Lower lobe of right lung (tissue), 2 donors: ENCODE measurements at places on chromosomes 5 and 9. TPM values are rescaled to one million over a fixed set of nuclear protein-coding genes. Genes with fewer than 3 reads are reported as not detected.

GRCh38 chr9:133107245-133107722 is 13.8 kb downstream of the RALGDS start:
- no peaks in the 10 kb centered on the region for H3K27me3 ChIP-seq
- DNase-seq = peak; percentile 43
- H3K36me3 ChIP-seq = peaks cover 96% of the 10 kb centered on the region
- H3K4me3 ChIP-seq = no peak overlapping the region
- no peak overlapping the region for H3K27ac ChIP-seq

DNA sequence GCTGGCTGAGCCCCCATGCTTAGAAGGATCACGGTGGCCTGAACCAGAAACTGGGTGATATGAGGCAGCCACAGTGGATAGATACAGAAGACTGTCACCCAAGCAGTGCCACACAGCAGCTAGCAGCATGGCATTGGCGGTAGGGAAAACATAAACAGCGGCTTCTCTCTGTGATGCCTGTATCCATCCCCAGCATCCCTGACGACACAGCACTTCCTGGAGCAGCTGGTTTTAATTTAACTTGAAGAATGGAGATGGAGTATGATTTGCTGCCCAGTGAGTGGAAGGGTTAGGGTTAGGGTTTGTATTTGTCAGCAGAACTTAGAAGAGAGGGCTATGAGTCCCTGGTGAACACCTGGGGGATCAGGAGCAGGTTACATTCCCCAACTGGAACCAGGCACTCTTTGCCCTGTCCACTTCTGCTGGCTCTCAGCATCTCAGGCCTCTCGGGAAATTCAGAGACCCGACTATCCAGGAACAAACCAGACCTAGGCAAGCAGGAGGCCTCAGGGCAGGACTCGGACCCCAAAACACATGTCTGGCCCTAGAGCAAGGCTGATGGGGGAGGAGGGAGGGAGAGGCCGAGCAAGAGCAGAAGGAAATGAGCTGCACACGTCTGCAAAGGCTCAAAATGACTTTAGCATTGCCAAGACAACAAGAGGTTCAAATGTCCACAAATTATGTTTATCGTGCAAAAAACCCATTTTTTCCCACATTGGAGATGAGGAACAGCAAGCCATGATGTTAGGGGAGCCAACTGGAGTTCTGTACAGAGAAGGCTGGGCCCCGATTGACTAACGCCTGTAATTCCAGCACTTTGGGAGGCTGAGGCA is 6.5 kb upstream of the GGTA1 start:
- no peaks in the 10 kb centered on the region for H3K27me3 ChIP-seq
- H3K36me3 ChIP-seq = no peaks in the 10 kb centered on the region
- H3K4me3 ChIP-seq = no peak overlapping the region
- H3K27ac ChIP-seq = no peak overlapping the region
- peaks cover 6% of the 10 kb centered on the region for H3K4me1 ChIP-seq
- no peak for DNase-seq

DNA sequence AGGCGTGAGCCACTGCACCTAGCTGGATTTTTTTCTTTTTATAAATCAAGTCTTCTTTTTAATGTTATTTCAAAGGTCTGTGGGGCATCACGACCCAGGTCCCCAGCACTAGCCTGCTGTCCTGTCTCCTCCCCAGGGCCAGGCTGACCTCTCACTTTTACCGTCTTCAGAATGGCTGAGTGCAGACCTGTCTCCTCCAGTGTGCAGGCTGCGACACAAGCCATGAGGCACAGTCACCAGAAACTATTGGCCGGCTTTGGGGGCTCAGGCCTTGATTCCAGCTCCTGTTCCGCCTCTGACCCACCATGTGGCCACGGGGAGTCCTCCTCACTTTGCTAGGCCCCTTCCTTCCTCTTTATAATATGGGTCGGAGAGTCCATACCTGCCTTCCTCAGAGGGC is 46.6 kb upstream of the NEURL1B start:
- no peak overlapping the region for H3K27ac ChIP-seq
- no peak overlapping the region for H3K4me3 ChIP-seq
- no peaks in the 10 kb centered on the region for H3K27me3 ChIP-seq
- DNase-seq = no peak

DNA sequence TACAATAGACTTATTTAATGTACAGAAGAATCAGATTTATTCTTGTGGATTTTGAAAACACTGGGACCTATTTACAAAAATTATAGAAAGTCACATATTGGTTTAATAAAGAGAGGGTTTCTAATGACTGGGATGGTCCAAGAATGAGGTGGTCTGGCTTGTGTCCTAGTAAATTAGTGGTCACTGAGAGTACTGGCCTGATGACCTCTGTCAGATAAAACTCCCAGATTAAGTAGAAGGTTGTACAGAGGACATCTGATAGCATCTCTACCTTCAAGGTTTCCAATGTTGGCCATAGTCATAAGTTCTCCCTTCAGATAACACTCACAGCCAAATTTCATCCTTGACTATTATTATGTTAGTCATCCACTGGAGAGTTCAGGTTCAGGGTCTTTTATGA is 692.9 kb downstream of the MTRR start:
- DNase-seq = no peak
- no peak overlapping the region for H3K4me3 ChIP-seq
- no peaks in the 10 kb centered on the region for H3K27me3 ChIP-seq
- no peaks in the 10 kb centered on the region for H3K36me3 ChIP-seq
- no peak overlapping the region for H3K27ac ChIP-seq
- H3K4me1 ChIP-seq = no peaks in the 10 kb centered on the region

DNA sequence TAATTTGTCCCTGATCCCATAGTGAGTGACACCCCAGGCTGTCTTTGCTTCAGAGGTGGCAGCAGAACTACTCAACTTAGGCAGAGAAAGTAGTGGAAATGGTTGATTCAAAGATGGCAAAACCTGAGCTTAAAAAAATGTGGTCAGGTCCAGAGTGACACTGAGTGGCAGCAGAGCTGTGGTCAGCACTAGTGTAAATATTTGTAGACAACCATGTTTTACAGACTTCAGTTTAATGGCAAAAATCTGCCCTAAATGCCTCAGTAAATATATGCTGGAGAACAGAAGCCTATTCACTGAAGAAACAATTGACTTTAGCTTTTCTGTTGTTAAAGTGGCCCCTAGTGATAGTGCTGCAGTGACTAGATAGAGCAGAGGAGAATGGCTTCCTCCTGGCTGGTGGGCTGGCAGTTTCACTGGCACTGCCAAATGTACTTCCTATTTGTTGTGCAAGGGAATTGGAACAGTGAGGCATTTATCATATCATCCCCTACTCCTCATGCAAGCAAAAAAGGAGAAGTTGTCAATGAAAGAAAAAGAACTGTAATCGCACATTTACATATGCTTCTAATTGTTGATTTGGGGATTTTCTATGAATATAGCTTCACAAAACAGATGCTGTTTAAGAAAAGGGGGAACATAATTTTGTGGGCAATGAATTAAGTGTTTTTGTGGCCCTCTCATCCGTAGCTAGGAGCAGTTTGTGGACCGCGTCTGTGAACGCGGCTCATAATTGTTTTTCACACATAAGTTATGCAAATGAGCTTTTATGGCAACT is 12.0 kb downstream of the PBX3 start:
- peak overlapping the region; percentile 39 for H3K27ac ChIP-seq
- H3K27me3 ChIP-seq = no peaks in the 10 kb centered on the region
- peak; percentile 56 for DNase-seq
- peak overlapping the region; percentile 37 for H3K4me3 ChIP-seq
- H3K4me1 ChIP-seq = peaks cover 49% of the 10 kb centered on the region
- no peaks in the 10 kb centered on the region for H3K36me3 ChIP-seq

GRCh38 chr5:156094001-156094400 is 233.0 kb upstream of the SGCD start:
- H3K4me1 ChIP-seq = no peaks in the 10 kb centered on the region
- no peak for DNase-seq
- no peak overlapping the region for H3K27ac ChIP-seq
- H3K4me3 ChIP-seq = no peak overlapping the region
- no peaks in the 10 kb centered on the region for H3K27me3 ChIP-seq
- H3K36me3 ChIP-seq = no peaks in the 10 kb centered on the region

GRCh38 chr9:76905791-76906646 is at the start of gene PRUNE2:
TSS of gene PRUNE2 (minus strand) at chr9:76906114. CDS start at chr9:76905963, 151 bp downstream.
- peak within 1 kb of the TSS; percentile 49 for H3K4me3 ChIP-seq
- no peak within 1 kb of the TSS for H3K27ac ChIP-seq
- peaks cover 19% of the 10 kb centered on the region for H3K27me3 ChIP-seq
- peak; percentile 76 for DNase-seq

DNA sequence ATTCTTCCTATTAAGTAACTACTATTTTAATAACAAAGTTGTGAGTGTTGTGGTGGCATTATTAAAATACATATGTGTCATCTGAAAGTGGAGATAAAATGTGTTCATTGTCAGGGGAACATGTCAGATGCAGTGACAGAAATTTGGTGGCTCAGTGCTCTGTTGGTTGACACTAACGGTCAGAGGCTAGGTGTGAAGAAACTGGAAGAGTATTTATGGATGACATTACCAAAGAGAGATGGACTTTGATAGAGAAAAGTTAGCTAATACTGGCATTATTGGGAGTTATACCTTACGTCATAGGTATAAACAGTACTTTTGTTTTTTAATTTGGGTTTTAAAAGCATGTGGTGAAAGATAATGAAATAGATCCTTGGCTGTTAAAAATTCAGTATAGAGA is 33.7 kb downstream of the PAM start:
- no peak overlapping the region for H3K27ac ChIP-seq
- H3K4me1 ChIP-seq = peaks cover 7% of the 10 kb centered on the region
- H3K27me3 ChIP-seq = no peaks in the 10 kb centered on the region
- no peak for DNase-seq
- H3K36me3 ChIP-seq = no peaks in the 10 kb centered on the region
- H3K4me3 ChIP-seq = no peak overlapping the region

- no peaks in the 10 kb centered on the region for H3K27me3 ChIP-seq
- H3K36me3 ChIP-seq = peaks cover 18% of the 10 kb centered on the region
- peak overlapping the region; percentile 51 for H3K27ac ChIP-seq
- H3K4me3 ChIP-seq = no peak overlapping the region
Measured at GRCh38 chr9:105299190-105299854, 54.9 kb downstream of the SLC44A1 start.

DNA sequence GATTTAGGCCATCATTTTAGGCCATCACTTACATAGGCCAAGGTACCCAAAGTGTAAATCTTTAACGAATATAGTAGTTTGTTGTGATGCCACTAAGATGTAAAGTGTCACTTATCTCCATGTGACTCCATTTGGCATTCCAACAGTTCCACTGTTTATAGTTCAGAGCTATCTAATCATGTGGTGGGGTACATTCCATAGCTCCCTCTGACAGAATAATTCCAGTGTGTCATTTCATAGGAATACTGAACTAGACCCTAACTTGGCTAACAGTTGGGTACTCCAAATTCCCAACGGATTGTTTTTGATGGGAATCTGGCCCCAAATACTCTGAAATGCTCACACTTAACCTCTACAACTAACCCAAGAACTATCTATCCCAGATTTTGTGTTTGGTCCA is 76.7 kb upstream of the FST start:
- no peak for DNase-seq
- peaks cover 6% of the 10 kb centered on the region for H3K4me1 ChIP-seq
- no peaks in the 10 kb centered on the region for H3K27me3 ChIP-seq
- no peak overlapping the region for H3K27ac ChIP-seq

DNA sequence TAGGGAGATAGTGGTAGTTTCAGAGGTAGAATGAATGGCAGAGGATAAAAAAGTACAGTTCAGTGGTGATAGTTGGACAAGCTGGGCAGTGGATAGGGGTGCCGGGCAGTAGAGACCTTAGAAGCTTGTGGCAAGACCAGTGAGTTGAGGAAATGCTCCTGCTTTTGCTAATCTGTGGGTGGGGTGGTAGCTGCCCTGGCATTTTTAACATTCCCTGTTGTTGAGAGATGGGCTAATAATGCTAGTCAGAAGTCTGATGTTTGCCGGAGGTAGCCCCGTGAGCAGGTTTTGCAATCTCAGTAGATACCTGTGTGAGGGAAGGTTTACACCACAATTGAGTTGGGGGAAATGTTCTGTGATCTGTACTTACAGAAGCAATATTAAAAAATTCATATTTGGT is 91.1 kb downstream of the TRIO start:
- no peaks in the 10 kb centered on the region for H3K27me3 ChIP-seq
- no peak overlapping the region for H3K4me3 ChIP-seq
- no peak for DNase-seq
- no peak overlapping the region for H3K27ac ChIP-seq
- H3K4me1 ChIP-seq = peaks cover 16% of the 10 kb centered on the region
- no peaks in the 10 kb centered on the region for H3K36me3 ChIP-seq

Gene CNTNAP3B
- 11.1 TPM for total RNA-seq

Gene SAXO1
- 0.15 TPM for total RNA-seq

Gene PITX1
- 0.47 TPM for total RNA-seq

Gene NR2F1-AS1
- total RNA-seq = 11.1 TPM

Gene SPAG8
- total RNA-seq = 13.3 TPM

Gene ENHO
- total RNA-seq = 0.59 TPM

Gene IL4
- total RNA-seq = not detected

Gene BARX1
- total RNA-seq = not detected

Gene PCDHGA4
- 3.1 TPM for total RNA-seq

Gene HSPB3
- total RNA-seq = not detected

Gene NKD2
- 24.1 TPM for total RNA-seq
